ENCODE measurements at places on chromosomes 7 and 10. TPM values are rescaled to one million over a fixed set of nuclear protein-coding genes. Genes with fewer than 3 reads are reported as not detected.

- H3K4me1 ChIP-seq, result no peaks in the 10 kb centered on the region
- H3K27ac ChIP-seq, result no peak overlapping the region
- no peaks in the 10 kb centered on the region for H3K36me3 ChIP-seq
Measured at GRCh38 chr7:69803699-69804516, 205.6 kb downstream of the AUTS2 start.

DNA sequence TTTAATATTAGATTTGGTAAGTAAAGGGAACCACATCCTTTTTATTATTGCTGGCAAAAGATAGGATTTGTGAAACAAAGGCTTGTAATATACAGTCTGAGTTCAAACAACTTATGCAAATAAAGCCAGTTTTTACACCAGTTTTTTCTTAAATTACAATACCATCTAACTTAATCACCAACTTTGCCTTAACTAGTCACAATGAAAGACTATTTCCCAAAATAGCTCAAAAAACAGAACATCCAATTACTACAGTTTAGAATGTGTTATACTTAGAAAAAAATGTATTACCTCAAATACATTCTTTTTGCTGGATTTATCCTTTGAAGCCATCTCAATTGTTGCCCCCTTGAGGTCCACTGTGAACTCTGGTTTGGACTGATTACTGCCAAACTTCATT lies 108.5 kb downstream of the ARHGAP12 start:
- H3K27me3 ChIP-seq, result no peaks in the 10 kb centered on the region
- no peak overlapping the region for H3K27ac ChIP-seq
- H3K4me1 ChIP-seq, result peaks cover 4% of the 10 kb centered on the region
- H3K36me3 ChIP-seq, result no peaks in the 10 kb centered on the region

DNA sequence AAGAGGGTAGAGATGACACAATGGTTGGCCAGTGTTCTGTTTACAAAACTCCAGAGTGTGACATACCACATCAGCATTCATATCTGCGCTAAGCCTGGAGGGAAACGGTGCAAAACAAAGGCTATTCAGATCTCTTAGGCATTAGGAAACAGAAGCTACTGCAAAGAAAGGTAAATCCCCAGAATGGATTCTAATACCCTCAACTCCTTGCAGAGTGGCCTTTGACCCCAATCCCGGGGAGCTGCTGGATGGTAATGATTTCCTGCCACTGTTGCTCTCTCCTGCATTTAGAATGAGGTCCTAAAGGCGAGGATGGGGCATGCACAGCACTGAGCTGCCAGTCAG lies 65.2 kb downstream of the AOAH start:
- H3K27me3 ChIP-seq, result no peaks in the 10 kb centered on the region
- no peaks in the 10 kb centered on the region for H3K4me1 ChIP-seq
- no peak for DNase-seq
- no peak overlapping the region for H3K27ac ChIP-seq
- no peak overlapping the region for H3K4me3 ChIP-seq

- peak overlapping the region; percentile 52 for H3K27ac ChIP-seq
- peak; percentile 94 for DNase-seq
- peaks cover 23% of the 10 kb centered on the region for H3K4me1 ChIP-seq
- no peaks in the 10 kb centered on the region for H3K36me3 ChIP-seq
Measured at GRCh38 chr10:86693721-86694369, 25.5 kb downstream of the LDB3 start.

GRCh38 chr7:148256433-148256832 lies 334.1 kb upstream of the C7orf33 start:
- no peak overlapping the region for H3K4me3 ChIP-seq
- no peaks in the 10 kb centered on the region for H3K36me3 ChIP-seq
- no peaks in the 10 kb centered on the region for H3K27me3 ChIP-seq
- no peaks in the 10 kb centered on the region for H3K4me1 ChIP-seq
- DNase-seq, result no peak

- H3K4me3 ChIP-seq, result no peak overlapping the region
- H3K36me3 ChIP-seq, result no peaks in the 10 kb centered on the region
- DNase-seq, result no peak
- H3K27ac ChIP-seq, result no peak overlapping the region
- no peaks in the 10 kb centered on the region for H3K27me3 ChIP-seq
Measured at GRCh38 chr7:51006483-51007235, 224.0 kb upstream of the GRB10 start.

DNA sequence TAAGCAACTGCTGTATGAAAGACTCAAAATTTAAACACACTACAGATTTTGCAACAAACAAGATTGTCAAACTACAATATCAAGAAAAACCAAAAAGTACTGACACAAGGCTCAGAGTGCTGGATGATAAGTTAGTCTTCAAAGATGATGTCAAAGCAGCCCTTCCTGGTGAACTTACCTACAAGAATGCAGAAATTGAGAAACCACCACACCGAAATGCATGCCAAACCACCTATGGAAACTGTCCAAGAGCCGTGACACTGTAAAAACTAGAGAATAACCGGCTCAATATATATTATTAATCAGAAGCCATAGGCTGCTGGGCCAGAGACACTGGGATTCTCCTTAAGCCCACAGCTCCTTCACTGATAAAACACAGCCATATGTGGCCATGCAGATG lies 25.3 kb downstream of the DENND11 start:
- no peak overlapping the region for H3K4me3 ChIP-seq
- H3K36me3 ChIP-seq, result no peaks in the 10 kb centered on the region
- no peak overlapping the region for H3K27ac ChIP-seq
- H3K27me3 ChIP-seq, result no peaks in the 10 kb centered on the region
- H3K4me1 ChIP-seq, result no peaks in the 10 kb centered on the region
- no peak for DNase-seq

- H3K27me3 ChIP-seq, result peaks cover 13% of the 10 kb centered on the region
- no peak for DNase-seq
- H3K4me3 ChIP-seq, result no peak overlapping the region
- no peak overlapping the region for H3K27ac ChIP-seq
- H3K4me1 ChIP-seq, result peaks cover 9% of the 10 kb centered on the region
Measured at GRCh38 chr10:125551247-125551646, 131.7 kb downstream of the TEX36 start.

DNA sequence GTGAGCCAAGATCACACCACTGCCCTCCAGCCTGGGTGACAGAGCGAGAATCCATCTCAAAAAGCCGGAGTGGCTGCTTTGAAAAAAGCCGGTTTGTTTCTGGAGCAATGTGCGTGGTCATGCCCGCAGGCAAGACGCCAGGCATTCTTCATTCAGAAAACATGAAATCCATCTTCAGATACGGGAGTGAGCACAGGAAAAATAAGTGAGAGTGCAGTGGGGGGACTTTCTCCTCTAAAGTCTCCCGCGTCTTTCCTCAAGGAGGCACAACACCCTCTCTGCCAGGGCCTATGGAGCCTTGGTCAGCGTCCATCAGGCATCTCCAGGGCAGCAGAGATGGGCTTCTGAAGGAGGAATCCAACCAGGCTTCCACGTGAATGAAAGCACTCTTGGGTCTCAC lies 62.3 kb upstream of the DGKI start:
- H3K4me3 ChIP-seq, result no peak overlapping the region
- H3K4me1 ChIP-seq, result no peaks in the 10 kb centered on the region
- no peak overlapping the region for H3K27ac ChIP-seq
- H3K27me3 ChIP-seq, result no peaks in the 10 kb centered on the region
- no peaks in the 10 kb centered on the region for H3K36me3 ChIP-seq
- DNase-seq, result no peak

DNA sequence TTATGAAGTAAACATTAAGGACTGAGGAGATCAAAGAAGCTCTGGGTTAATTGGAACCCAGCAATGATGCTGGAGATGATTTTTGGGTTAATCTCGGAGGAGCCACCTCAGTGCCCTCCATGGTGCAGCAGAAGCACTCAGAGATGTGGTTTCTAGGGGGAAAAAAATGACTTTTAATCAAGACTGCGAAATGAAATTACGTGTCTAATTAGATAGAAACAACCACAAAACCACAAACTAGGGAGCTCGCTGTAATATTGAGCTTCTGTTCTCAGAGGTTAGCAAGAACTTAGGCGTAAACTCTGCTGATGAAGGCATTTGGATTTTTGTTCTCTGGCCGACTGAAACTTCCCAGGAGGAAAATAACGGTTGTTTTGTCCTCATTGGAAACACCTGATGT lies 319.0 kb downstream of the GRID1 start:
- H3K4me1 ChIP-seq, result no peaks in the 10 kb centered on the region
- H3K36me3 ChIP-seq, result no peaks in the 10 kb centered on the region
- peaks cover 23% of the 10 kb centered on the region for H3K27me3 ChIP-seq
- H3K4me3 ChIP-seq, result no peak overlapping the region

- H3K4me1 ChIP-seq, result peaks cover 4% of the 10 kb centered on the region
- H3K36me3 ChIP-seq, result no peaks in the 10 kb centered on the region
- no peaks in the 10 kb centered on the region for H3K27me3 ChIP-seq
- H3K27ac ChIP-seq, result no peak overlapping the region
Measured at GRCh38 chr7:16491148-16491547, 25.6 kb upstream of the SOSTDC1 start.

DNA sequence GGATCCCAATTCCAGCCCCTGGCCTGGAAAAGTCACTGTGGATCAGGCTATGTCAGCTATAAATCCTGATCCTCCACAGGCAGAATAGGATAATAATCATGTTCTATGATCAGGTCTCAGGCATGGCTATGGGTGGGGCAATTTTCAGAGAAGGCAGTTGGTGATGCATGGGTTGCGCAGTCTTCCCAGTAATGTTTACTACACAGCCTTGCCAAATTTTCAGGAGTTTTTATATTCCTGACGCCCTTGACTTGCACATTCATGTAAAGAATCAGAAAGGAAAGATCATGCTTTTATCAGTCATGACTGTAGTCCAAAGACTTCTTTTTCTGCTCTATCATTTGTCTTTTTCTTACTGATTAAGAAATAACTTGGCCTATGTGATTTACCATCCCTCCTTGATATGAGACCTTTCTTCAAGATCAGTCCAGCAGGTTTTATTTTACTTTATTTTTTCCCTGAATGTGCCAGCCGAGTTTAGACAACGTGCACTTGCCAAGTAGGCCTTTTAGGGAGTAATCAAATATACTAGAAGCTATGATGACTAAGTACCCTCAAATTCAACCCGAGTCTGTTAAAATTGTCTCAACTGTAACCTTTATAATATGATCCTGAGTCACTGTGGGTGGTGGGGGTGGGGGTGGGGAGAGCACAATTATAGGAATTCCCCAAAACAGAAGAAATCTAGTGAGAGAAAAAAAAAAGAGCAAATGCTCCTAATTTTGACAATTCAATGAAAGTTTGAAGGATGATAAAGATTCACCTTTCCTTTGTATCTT lies 31.9 kb downstream of the ARL4A start:
- H3K4me3 ChIP-seq, result no peak overlapping the region
- peak overlapping the region; percentile 75 for H3K27ac ChIP-seq
- peak; percentile 70 for DNase-seq
- no peaks in the 10 kb centered on the region for H3K27me3 ChIP-seq

- H3K27me3 ChIP-seq, result no peaks in the 10 kb centered on the region
- no peak overlapping the region for H3K4me3 ChIP-seq
- DNase-seq, result peak; percentile 33
- H3K4me1 ChIP-seq, result peaks cover 6% of the 10 kb centered on the region
- no peak overlapping the region for H3K27ac ChIP-seq
Measured at GRCh38 chr7:95304990-95305389, 19.3 kb downstream of the PON1 start.

GRCh38 chr7:10455936-10456335 lies 517.7 kb upstream of the PHF14 start:
- no peaks in the 10 kb centered on the region for H3K36me3 ChIP-seq
- no peak for DNase-seq
- no peak overlapping the region for H3K27ac ChIP-seq
- H3K4me1 ChIP-seq, result no peaks in the 10 kb centered on the region

DNA sequence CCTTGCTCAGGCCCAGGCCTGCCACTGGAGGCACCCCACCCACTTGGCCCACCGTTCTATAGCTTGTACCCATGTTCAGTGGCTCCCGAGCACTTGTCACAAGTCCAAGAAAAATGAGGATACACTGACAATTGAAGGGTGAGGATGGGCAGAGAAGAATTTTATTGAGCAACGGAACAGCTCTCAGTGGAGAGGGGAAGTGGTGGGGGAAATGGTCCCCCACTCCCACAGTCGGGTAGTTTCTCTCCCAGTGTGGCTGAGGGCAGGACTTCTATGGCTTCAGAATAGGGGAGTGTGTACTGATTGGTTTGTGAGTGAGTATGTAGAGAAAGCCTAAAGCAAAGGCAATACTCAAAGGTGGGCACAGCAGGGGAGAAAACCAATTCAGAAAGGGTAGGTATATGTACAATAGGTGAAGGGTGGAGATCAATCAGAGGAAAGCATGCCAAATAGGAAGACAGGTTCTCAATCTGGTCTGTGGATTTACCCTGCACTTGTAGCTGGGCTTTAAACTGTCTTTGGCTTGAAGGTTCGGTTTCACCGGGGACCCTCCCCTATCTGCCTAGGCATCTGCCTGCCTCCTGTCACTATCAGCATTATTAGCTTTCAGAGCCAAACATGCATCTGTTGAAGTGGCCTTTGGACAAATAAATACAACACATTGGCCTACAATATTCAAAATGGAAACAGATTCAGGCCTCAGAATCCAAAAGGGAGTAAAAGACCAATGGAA lies 8.9 kb upstream of the TSPAN13 start:
- DNase-seq, result no peak
- no peak overlapping the region for H3K4me3 ChIP-seq
- no peaks in the 10 kb centered on the region for H3K36me3 ChIP-seq
- no peak overlapping the region for H3K27ac ChIP-seq
- peaks cover 12% of the 10 kb centered on the region for H3K4me1 ChIP-seq

DNA sequence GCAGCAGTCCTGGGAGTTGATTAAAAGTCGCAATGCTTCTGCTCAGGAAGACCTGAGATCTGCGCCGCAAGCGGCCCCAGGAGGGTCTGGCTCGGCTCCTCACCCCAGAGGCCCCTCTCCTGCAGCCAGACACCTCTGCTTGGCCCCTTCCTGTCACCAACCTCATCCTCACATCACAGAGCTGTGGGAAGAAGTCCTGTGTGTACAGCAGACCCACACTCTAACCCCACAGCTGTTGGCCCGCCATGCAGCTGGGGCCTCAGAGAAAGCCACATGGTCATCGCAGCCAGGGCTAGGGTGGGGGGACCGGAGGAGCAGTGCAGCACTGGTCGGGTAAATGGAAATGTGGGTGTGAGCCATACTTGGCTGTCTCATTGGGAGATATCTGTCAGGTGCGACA lies 97.7 kb downstream of the RGS10 start:
- no peak overlapping the region for H3K4me3 ChIP-seq
- no peaks in the 10 kb centered on the region for H3K27me3 ChIP-seq
- H3K27ac ChIP-seq, result no peak overlapping the region
- H3K4me1 ChIP-seq, result no peaks in the 10 kb centered on the region
- DNase-seq, result no peak

DNA sequence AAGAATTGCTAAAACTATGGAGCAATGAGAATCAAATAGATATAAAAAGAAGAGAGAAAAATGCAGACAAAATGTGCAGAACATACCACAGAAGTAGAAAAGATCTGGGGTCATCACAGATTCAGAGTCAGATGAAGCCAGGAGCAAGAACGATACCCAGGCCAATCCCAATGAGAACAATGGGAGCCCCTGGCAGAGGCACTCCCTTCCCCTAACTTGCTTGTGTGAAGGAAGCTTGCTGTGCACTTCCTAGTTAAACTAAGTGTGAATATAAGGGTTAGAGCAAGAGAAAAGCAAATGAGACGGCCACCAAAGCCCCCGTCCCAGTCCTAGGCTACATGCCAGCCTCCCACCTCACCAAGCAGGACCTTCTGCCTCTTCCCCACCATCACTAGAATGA lies 12.7 kb downstream of the PARP12 start:
- H3K36me3 ChIP-seq, result no peaks in the 10 kb centered on the region
- no peaks in the 10 kb centered on the region for H3K4me1 ChIP-seq
- no peak for DNase-seq
- no peaks in the 10 kb centered on the region for H3K27me3 ChIP-seq

Gene COBL
- total RNA-seq, result not detected

Gene AP3M1
- 63.7 TPM for total RNA-seq

Gene ATRNL1
- total RNA-seq, result 2.4 TPM

Gene TRPV5
- total RNA-seq, result not detected

Gene TIMM23B
- total RNA-seq, result 21.5 TPM

Gene LRIT1
- not detected for total RNA-seq

Data from A673 (cell line).